ENCODE measurements at places on chromosomes 1 and 21.

DNA sequence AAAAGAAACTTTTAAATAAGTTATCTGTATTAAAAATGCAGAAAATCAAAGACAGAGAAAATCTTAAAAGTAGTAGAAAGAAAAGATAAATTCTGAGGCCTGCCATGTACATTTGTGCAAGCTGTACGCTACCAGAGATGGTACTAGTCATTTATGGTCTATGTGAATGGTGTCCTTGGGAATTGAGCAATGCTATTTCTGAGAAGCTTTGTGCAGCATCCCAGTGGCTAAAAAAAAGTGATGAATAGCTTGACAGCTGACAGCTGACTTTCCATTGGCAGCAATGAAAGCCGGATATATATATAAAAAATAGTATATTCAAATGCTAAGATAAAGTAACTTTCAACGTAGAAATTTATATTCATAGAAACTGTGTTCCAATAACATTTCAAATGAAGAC, 58.8 kb upstream of the KCTD3 start:
- no peak for DNase-seq

- no peak for DNase-seq
Measured at GRCh38 chr21:45870851-45871615, 110.5 kb upstream of the COL6A1 start.

DNA sequence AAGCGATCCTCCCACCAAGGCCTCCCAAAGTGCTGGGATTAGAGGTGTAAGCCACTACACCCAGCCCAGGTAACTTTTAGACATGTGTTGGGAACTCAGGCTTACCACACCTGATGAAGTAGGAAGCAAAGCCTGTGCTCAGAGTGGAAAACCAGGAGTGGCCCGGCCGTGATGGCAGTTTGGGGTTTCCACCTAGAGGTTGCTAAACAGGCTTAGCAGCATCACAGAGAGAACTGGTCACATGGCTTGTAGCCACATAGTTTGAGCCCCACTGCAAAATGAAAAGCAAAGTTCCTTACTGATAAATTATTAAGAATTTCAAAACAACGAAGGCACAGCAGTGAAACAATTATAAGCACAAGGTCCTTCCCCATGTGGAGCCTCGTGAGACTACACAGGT, 142.6 kb upstream of the CXADR start:
- DNase-seq, result no peak

DNA sequence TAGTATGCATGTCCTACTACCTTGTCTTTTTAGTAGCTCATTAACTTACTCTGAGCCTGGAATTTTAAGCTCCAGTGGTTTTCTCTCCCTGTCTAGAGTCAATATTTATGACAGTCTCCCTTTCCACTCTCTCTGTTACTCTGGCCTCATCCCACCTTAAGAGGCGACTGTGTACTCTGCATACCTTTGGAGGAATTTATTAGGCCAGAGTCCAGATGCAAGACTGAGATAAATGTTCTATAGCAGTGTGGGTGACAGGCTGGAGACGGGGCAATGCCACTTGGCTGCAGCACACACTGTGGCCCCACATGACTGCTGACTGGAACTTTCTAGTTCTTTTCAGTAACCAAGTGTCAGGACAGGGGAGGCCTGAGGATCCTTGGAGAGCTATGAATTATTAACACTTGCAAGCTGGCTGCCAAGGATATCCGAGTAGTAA, 4.1 kb upstream of the PDZK1 start:
- DNase-seq, result no peak

DNA sequence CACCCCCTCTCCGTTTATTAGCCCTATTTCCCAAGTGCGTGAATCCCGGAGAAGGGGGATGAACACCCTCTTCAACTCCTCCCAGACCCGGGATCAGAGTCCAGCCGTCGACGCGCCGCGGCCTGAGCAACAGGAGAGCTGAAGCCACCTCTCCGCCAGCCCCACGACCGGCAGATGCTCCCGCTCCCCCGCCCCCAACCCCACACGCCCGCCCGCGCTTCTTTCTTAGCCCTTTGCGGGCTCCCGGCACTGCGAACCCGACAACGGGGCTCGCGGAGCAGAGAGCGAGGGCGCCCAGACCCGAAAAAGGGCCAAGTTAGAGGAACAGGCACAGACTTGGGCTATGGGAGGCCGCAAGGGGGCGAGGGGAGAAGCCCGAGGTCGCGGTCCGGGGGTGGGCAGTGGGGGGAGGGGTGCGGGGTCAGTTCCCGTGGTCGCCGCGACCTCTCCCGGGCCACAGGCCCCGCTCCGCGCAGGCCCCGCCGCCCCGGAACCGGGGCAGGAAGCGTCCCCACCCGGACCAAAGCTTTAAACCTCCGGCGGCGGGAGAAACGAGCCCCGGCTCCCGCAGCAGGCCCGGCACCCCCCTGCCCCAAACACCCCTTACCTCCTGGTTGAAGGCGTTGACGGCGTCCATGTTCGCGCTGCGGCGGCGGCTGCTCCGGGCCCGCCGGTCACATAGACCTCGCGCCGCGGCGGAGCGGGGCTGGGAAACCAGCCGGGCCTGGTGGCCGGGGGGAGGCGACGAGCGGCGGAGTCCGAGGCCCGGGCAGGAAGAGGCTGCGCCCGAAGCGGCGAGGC, 662 bp downstream of the SCAF4 start:
- DNase-seq, result no peak

- no peak for DNase-seq
Measured at GRCh38 chr1:6267686-6268322, 6.9 kb upstream of the GPR153 start.

DNA sequence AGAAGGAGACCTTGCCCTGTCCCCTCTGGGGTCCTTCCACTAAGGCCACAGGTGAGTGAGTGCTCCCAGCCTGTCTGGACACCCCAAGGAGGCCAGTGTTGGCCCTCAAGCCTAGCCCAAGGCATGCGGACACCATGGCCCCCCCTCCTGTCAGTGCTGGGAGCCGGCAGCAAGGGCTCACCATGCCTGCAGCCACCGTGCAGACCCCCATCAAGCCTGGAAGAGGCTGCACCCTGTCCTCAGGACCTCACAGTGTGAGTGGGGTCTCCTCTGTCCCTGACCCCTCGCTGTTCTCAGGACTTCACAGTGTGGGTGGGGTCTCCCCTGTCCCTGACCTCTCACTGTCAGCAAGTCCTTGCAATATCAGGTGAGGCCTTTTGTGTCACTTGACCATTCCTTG, 33.2 kb upstream of the PRSS38 start:
- DNase-seq, result no peak

DNA sequence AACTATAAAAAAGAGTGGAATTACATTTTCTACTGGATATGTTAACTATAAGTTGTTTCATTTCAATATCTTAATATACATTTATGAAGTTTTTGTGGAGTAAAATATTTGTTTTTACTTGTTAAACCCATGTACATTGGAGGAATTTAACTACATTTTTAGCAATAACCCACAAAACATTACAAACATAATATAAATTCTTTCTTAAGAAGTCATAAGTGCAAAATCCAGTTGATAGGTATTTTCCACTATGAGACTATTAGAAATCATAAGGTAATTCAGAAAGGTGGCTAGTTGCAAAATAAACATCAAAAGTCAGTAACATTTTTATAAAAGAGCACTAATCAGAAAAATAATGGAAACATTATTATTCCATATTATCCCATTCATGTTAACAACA, 73.9 kb upstream of the RRP15 start:
- DNase-seq, result no peak
